ENCODE measurements at places on chromosomes 16 and 17.

GRCh38 chr16:68994324-68994723 is 111.1 kb upstream of the HAS3 start:
- DNase-seq, result no peak

DNA sequence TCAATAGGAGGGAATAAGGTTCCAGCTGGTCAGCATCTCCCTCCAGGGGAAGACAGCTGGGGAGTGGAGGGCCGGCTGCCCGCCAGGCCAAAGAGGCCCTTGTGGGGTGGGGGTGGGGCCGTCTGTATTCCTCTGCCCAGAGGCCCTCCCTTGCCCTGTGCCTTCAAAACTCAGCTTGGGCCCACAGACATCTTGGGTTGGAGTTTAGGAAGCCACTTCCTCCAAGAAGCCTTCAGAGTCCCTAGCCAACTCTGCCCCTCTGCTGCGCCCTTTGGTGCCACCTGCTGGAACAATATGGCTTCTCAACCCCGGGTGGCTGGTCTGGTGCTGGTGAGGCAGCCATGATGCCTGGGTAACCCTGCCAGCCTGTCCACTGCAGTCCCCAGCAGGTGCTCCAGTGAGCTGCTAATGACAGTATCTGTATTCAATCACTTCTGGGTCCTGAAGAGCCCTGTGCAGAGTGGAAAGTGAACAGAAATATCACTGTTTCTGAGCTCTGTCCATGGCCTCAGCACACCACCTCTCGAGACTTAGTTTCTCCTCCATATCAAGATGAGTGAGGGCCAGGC is 16.7 kb downstream of the HSD11B2 start:
- DNase-seq, result no peak

GRCh38 chr17:68394608-68395331 is 62.5 kb downstream of the WIPI1 start:
- DNase-seq, result no peak

DNA sequence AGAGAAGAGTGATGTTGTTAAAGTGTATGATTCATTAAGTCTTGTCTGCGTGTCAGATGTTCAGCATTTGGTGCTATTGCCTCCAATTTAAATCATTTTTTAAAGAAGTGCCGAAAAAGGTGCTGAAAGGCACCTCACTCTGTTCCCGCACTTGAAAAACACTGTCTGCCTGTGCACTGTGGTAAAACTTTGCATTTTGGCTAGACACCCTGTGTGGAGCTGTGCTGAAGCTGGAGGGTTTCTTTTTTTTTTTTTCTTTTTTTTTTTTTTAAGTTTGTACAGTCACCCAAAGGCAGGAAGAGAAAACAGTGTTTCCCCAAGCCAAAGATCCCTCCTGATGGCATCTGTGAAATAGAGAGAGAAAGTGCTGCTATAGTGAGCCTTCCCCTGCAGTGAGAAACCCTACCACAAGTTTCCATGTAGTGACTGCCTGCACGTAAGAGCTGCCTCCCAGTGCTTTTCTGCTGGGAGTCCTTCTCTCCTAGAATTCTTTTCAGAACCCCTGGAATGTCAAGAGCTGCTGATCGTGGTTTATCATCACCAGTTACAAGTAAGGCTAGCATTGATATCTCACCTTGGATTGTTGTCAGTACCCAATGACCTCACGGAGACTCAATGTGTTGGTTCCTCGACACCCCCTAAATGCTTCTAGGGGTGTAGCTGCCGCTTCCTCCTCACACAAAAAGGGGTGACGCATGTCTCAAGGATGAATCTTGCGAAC is 116.0 kb upstream of the SOX9 start:
- DNase-seq, result no peak

DNA sequence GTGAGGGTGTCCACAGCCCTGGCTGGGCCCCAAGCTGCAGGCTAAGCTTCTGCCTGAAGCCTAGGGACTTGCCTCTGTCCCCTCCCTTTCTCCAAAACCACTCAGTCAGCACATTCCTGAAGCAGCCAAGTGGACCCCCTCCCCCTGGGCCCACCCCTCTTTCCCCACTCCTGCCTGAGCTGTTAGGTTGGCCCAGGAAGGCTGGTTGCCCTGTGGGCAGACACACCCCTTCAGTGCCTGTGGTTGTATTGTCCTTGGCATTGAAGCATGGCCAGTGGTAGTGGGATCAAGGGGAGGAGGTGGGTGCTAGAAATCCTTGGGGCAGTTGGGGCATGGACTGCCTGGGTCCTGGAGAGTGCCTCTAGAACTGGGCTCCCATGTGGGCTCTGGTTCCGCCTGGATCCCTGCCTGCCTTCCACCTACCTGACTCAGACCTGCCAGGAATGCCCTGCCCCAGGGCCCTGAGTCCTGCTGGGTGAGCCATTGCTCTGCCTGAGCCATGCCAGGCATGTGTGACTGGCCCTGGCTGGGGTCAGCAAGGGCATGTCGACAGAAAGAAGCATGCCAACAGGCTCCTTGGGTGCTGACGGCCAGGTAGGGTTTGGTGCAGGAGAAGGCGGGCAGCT is 2.1 kb downstream of the TRAF4 start:
- no peak for DNase-seq

DNA sequence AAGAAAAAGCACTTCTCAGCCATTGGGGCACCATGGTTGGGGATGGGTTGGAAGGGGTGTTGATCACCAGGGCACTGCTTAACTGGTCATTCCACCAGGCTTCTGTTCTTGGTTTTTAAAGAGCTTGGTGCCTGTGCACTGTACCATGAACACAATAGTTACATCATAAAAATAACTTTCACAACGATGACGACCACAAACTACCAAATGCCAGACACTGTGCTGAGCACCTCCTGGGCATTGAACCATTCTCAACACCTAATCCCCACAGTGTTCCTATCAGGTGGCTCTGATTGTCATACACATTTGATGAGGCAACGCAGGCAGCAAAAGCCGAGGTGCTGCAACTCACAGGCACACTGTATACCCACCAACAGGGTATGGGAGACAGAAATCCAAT is 208.0 kb downstream of the FOXL1 start:
- DNase-seq, result no peak

- DNase-seq, result no peak
These were observed 90.9 kb upstream of the BCAR1 start for GRCh38 chr16:75342308-75342811.

GRCh38 chr16:62989480-62989879 is 953.2 kb upstream of the CDH8 start:
- DNase-seq, result no peak

DNA sequence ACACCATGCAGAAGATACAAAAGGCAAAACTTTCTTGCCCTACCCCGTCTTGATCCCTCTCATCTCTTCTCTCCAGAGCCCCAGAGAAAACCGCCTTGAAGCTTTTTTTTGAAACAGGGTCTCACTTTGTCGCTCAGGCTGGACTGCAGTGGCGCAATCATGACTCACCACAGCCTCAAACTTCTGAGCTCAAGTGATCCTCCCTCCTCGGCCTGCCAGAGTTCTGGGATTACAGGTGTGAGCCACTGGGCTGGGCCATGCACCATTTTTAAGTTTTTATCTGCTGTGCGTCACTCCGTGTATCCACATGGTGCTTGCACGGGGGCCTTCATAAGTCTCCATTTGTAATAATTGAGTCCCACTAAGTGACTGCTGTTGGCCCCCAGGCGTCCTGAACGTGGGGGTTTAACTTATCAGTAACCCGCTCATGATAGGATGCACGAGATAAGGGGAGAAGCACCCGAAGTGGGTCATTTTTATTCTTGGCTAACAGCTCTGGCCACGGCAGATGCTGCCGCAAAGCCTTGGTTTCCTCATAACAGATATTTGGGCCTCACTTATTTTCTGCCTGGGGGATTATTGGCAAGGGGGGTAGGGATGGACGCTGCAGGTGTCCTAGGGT is 8.6 kb downstream of the DNAH17 start:
- DNase-seq, result no peak

DNA sequence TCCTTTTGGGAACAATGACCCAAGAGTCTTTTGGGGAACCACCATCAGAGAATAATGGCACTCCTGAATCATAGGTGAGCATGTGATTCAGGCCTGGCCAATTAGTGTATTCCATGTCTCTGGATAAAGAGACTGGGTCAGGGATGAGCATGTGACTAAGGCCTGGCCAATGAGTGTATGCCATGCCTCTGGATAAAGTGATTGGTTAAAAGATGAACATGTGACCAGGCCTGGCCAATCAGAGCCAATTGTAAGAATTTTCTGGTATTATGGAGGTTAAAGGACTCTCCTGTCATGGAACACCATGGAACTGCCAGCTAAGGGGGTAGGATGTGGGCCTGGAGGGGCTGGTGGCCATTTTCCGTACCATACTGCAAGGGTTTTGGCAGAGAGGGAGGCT is 194.3 kb downstream of the C16orf78 start:
- DNase-seq, result no peak

- no peak for DNase-seq
These were observed 28.7 kb downstream of the ACSF3 start for GRCh38 chr16:89122322-89122851.

GRCh38 chr16:87227296-87227951 is 89.8 kb downstream of the C16orf95 start:
- no peak for DNase-seq

All from NCI-H1048 (cell line).